ENCODE measurements at places on chromosomes 5 and 9.

- no peak for DNase-seq
Observed at GRCh38 chr9:137813651-137814415, 63.7 kb upstream of the CACNA1B start.

- DNase-seq, result no peak
Observed at GRCh38 chr5:130102375-130102774, 198.1 kb downstream of the CHSY3 start.

- no peak for DNase-seq
Observed at GRCh38 chr5:166596043-166596442, 1695.4 kb upstream of the WWC1 start.

- no peak for DNase-seq
Observed at GRCh38 chr5:124747791-124748686, 1.6 kb upstream of the ZNF608 start.

- DNase-seq, result no peak
Observed at GRCh38 chr9:76817489-76817888, 53.3 kb downstream of the PCA3 start.

GRCh38 chr5:128572930-128573319 lies 34.9 kb upstream of the FBN2 start:
- DNase-seq, result no peak

GRCh38 chr5:59673438-59674058 lies 220.0 kb downstream of the PDE4D start:
- DNase-seq, result no peak

GRCh38 chr9:32801530-32801929 lies 18.2 kb downstream of the TMEM215 start:
- no peak for DNase-seq

GRCh38 chr5:171275841-171276544 lies 33.1 kb upstream of the TLX3 start:
- DNase-seq, result no peak

DNA sequence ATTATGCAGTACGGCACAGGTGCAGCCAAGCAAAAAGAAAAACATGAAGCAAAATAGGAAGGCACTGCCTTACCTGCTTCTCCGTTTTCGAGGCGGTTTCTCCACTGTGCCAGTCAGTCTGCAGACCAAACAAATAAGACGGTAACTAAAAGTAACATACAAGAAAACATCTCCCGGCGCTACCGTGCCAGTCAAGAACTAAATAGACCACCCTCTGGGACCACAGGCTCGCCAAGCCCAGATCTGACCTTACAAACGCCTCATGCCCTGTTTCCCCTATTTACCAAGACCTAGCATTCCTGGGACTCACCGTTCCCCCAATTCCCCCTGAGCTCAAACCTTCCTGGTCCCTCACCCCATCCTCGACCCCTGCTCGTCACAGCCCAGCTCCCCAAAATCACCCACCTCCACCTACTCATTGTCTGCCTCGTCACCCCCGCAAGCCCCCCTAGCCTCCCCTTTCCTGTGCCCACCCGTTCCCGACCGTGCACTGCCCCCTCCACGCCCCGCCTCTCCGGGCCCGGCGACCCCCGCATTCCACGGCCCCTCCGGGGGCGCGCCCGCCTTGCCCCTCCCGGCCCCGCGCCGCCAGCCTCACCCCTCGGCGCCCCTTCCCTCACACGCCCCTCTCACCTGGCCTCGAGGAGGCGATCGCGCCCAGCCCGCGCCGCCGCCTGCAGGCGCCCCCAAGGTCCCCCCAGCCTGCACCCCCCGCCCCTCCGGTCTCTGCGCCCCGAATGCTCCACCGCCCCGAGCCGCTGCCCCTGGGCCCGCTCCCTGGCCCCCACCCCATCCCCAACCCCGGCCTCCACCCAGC lies 560 bp downstream of the SCAI start:
- peak; percentile 15 for DNase-seq

DNA sequence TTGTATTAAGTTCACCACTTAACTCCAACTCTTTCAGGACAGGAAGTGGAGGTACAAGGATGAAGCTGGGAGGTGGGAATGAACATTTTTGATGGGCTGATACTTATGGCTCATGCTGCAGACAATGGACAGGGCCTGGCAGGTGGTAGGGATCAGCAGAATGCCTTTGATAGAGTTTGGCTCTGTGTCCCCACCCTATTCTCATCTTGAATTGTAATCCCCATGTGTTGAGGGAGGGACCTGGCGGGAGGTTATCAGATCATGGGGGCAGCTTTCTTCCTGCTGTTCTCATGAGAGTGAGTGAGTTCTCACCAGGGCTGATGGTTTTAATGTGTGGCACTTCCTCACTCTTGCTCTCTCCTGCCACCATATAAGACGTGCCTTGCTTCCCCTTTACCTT lies 87.3 kb upstream of the PRLR start:
- DNase-seq, result no peak

DNA sequence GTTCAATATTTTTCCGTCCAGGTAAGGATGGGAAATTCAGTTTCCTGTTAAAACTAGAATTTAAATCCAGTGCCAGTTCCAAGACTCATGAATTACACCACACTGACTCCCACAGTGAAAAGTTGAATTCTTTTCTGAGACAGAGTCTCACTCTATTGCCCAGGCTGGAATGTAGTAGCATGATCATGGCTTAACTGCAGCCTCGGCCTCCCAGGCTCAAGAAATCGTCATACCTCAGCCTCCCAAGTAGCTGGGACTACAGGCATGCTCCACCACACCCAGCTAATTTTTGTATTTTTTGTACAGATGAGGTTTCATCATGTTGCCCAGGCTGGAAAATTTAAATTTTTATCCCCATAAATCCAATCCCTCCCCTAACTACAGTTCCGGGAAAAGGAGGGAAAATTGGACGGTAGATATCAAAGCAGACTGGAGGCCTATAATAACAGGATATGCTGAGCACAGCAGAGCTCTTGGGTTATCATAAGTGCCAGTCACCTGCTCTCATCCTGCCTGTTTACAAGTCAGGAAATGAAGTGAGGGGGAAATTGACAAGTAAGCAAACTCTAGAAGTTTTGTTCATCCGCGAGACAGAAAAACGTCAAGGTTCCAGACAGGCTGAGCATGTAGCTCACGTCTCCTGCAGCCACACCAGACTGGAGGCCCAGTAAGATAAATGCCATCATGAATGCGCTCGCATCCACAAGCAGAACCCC lies 105.7 kb downstream of the UGCG start:
- no peak for DNase-seq

GRCh38 chr9:108750661-108751215 lies 105.0 kb downstream of the ACTL7B start:
- no peak for DNase-seq

- no peak for DNase-seq
Observed at GRCh38 chr9:17318821-17319320, 184.0 kb downstream of the CNTLN start.

- no peak for DNase-seq
Observed at GRCh38 chr9:99336005-99336404, 113.9 kb downstream of the SEC61B start.

DNA sequence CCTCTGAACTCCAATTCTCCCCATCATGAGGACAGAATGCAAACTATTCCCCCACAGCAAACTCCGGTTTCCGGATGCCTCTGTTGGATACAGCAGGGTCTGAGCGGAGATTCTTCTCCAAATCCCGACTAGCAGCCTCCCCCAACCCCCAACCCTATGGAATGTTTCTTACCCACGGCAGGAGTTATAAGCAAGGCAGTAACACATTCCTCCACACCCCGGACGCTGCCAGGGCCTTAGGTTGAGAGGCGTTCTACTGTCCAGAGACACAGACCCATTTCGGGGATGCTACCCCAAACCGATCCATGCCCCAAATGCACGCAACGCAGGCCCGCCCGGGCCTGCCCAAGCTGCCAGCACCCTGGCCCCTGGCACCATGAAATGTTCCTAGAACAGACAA lies 85.6 kb upstream of the LMX1B start:
- no peak for DNase-seq

DNA sequence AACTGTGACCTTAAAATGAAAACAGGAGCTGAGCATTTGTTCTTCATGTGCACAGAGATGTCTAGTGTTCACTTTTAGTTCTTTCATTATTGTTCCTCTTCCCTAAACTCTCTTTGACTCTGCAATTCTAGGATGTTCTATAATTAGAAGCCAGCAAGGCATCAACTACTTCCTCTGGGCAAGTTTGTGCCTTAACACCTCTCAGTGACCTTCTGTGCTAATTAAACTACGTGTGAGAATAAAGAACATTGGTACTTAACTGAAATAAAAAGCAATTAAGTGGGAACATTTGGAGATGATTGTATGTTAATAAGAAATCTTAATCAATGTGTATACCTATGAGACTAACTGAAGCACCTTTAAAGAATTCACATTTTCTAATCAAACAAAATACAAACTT lies 242.8 kb downstream of the RASEF start:
- DNase-seq, result no peak

- no peak for DNase-seq
Observed at GRCh38 chr5:169860585-169860984, 119.7 kb downstream of the INSYN2B start.

DNA sequence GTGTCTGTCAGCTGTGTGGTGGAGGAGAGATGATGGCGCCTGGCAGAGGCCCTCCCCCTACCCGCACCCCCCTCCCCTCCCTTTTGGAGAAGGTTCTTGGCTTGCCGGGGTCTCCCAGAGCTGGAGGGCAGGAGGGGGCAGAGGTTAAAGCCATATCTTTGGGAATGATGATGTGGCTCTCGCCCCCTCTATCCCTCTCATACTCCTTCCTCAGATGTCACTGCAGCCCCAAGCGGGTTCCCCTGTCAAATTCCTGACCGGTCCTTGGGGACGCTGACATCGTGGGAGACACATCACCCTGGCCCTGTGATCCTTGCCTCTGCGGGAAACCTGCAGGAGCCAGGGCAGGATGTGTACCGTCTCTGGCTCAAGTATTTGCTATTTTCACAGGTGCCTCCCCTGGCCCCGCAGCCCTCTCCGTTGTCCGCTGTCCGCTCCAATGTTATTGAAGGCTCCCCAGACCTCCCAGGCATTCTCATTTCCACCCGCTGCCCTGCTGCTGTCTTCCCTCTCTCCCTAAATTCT lies 109.5 kb downstream of the FOXD1 start:
- no peak for DNase-seq

GRCh38 chr5:14251733-14252132 lies 108.6 kb downstream of the TRIO start:
- no peak for DNase-seq

GRCh38 chr5:69326365-69326764 lies 6.2 kb downstream of the CCDC125 start:
- DNase-seq, result no peak

DNA sequence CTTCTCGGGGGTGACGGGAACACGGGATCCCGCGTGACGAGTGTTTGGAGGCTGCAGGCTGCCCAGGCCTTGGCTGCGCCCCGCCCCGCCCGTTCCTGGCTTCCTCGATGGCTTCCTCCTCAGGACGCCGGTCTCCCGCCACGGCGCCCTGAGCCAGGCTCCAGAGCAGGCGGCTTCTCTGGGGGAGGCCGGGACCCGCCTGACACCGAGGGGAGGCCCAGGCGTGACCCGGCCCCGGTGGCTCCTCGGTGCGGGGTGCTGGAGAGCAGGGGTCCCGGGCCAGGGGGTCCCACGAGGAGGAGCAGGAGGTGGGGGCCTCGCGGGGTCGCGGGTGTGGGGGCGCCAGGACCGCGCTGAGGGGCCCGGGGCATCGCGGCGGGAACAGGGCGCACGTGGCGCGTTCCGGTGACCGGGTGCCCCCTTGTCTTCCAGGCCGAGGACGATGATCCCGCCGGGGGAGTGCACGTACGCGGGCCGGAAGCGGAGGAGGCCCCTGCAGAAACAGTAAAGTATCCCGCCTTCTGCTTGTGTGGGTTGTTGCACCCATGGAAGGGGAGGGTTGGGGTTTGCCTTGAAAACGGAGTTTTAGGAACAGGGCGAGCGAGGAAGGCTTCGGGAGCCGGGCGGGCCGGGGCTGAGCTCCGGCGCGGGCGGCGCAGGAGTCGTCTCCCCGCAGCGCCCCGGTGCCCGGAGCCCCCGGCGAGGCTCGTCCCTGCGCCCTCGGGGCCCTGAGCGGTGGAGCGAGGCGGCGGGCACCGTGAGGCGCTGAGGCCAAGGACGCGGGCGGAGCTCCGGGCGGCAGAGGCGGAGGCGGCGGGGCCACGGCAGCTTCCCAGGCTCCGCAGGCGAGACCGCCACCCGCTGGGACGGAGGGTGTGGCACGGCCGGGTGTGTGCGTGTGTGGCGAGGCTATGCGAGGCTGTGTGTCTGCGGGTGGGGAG lies 22.2 kb downstream of the AHRR start:
- peak; percentile 35 for DNase-seq

GRCh38 chr5:948472-949274 lies 56.0 kb downstream of the TRIP13 start:
- no peak for DNase-seq

GRCh38 chr5:61320860-61321259 lies 11.2 kb upstream of the ZSWIM6 start:
- DNase-seq, result no peak

- DNase-seq, result no peak
Observed at GRCh38 chr5:171806976-171807747, 21.5 kb downstream of the SMIM23 start.

GRCh38 chr9:29958469-29958868 lies 2385.2 kb upstream of the C9orf72 start:
- DNase-seq, result no peak

GRCh38 chr5:75948438-75948837 lies 134.7 kb upstream of the SV2C start:
- no peak for DNase-seq

DNA sequence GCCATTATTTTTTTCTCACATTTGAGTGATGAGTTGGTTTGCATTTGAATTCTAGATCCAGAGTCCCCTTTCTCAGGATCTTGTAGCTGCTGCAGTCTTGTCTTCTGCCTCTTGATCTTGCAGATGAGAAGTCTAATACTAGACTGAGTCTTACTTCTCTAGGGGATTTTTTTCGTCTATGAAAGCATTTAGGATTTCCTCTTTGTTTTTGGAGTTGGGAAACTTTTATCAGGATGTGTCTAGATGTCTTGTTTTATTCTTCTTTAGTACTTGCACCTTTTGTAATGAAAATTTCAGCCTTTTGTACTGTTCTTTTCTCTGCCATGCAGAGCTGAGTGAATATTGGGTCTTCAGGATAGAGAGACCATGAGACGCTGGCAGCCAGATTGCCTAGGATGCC lies 65.4 kb downstream of the ZNF618 start:
- DNase-seq, result no peak

- no peak for DNase-seq
Observed at GRCh38 chr5:136682986-136683385, 317.6 kb upstream of the TRPC7 start.

DNA sequence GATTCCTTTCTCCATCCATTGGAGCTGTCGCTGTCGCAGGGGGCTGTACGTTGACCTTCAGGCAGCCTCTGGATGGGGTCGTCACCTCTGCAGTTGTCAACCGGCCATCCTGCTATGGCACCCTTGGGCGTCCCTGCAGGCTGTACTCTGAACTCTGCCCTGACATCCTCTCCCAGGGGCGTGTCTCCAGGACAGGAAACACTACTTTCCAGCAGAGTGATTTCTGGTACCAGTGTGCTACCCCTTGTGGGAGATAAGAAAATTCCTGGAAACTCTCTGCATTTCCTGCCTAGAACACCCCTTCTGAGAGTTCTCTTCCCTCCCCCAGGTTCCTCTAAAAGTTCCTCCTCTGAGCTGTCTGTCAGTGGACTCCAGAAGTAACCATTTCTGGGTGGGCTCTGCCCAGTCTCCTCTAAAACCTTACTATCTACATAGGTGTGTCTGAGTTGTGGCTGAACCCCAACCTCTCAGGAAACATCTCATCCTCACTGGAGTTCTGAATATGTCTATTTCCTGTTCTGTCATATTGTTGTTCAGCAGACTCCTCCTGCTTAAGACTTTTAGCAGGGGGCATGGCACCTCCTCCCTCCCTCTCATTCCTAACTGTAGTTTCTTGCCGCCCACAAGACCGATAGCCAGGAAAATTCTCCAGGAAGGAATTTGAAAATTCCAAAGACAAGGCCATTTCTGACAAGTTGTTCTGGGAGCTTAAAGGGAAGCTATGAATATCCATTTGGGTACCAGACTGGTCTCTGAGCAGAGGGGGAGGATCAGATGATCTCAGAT lies 145.3 kb upstream of the RASEF start:
- no peak for DNase-seq

Data from effector memory CD8-positive, alpha-beta T cell (primary cell).